ENCODE measurements at places on chromosomes 4 and X. TPM values are rescaled to one million over a fixed set of nuclear protein-coding genes. Genes with fewer than 3 reads are reported as not detected.
A peak's percentile ranks its signal among the peaks of the same experiment; 100 is the strongest.

GRCh38 chrX:116339407-116339806 lies 97.0 kb upstream of the SLC6A14 start:
- H3K36me3 ChIP-seq, result no peaks in the 10 kb centered on the region
- no peak overlapping the region for H3K4me3 ChIP-seq
- H3K27me3 ChIP-seq, result no peaks in the 10 kb centered on the region
- no peak for DNase-seq
- H3K27ac ChIP-seq, result no peak overlapping the region

- H3K36me3 ChIP-seq, result no peaks in the 10 kb centered on the region
- no peak overlapping the region for H3K27ac ChIP-seq
- H3K4me1 ChIP-seq, result no peaks in the 10 kb centered on the region
- H3K4me3 ChIP-seq, result no peak overlapping the region
These were observed 473.1 kb upstream of the ATOH1 start for GRCh38 chr4:93355411-93355810.

DNA sequence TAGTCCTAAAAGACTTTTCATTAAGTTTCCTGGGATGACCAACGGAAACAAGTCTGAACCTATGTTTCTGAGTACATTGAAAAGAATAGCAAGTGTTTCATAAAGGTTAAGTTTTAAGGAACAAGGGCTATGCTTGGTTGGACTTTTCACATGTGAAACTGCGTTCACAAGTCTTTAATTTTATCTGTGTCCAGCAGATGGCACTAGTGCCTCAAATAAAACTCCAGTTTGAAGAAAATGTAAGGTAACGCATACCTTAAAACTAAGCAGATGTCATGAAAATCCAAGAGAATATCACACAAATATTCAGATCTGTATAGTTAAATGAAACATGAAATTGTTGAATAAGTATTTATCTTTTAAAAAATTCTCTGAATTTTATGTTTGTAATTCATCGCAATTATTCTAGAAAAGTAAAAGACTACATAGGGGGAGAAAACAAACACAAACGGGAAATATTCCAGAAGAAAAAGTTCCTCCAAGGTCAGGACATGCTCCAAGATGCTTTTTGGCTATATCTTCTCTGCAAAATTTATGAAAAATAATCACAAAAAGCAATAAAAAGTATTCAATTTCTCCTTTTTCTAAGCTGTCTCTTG lies 89.6 kb upstream of the MAD2L1 start:
- no peak overlapping the region for H3K27ac ChIP-seq
- H3K4me1 ChIP-seq, result no peaks in the 10 kb centered on the region
- no peaks in the 10 kb centered on the region for H3K27me3 ChIP-seq
- no peaks in the 10 kb centered on the region for H3K36me3 ChIP-seq
- no peak overlapping the region for H3K4me3 ChIP-seq
- DNase-seq, result peak; percentile 12

- no peak for DNase-seq
- H3K4me3 ChIP-seq, result no peak overlapping the region
- no peak overlapping the region for H3K27ac ChIP-seq
- no peaks in the 10 kb centered on the region for H3K27me3 ChIP-seq
- H3K4me1 ChIP-seq, result no peaks in the 10 kb centered on the region
These were observed 12.7 kb upstream of the GCNA start for GRCh38 chrX:71565474-71566041.

DNA sequence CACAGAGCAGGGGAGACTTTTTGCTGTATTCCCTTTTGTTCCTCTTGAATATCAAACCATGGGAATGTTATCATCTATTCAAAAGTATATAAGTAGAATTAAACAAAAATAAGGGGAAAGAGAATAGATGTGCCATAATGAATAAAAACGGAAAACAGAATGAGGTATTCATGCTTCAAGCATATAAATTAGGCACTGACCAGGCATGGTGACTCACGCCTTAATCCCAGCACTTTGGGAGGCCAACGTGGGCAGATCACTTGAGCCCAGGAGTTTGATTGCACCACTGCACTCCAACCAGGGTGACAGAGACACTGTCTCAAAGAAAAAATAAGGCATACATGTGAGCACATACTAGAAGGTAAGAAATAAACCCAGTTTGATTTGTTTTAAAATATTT lies 16.3 kb upstream of the NEUROG2 start:
- H3K4me3 ChIP-seq, result no peak overlapping the region
- H3K27me3 ChIP-seq, result no peaks in the 10 kb centered on the region
- H3K27ac ChIP-seq, result no peak overlapping the region
- no peaks in the 10 kb centered on the region for H3K4me1 ChIP-seq
- no peaks in the 10 kb centered on the region for H3K36me3 ChIP-seq

GRCh38 chrX:19750028-19750782 lies 137.2 kb downstream of the SH3KBP1 start:
- DNase-seq, result no peak
- H3K27me3 ChIP-seq, result no peaks in the 10 kb centered on the region
- no peaks in the 10 kb centered on the region for H3K36me3 ChIP-seq
- H3K4me1 ChIP-seq, result no peaks in the 10 kb centered on the region

- H3K27me3 ChIP-seq, result no peaks in the 10 kb centered on the region
- H3K4me1 ChIP-seq, result no peaks in the 10 kb centered on the region
- no peak overlapping the region for H3K27ac ChIP-seq
- H3K36me3 ChIP-seq, result no peaks in the 10 kb centered on the region
These were observed 494.6 kb upstream of the FAM241A start for GRCh38 chr4:111650674-111651086.

- H3K36me3 ChIP-seq, result no peaks in the 10 kb centered on the region
- H3K4me1 ChIP-seq, result no peaks in the 10 kb centered on the region
- no peak overlapping the region for H3K27ac ChIP-seq
- H3K4me3 ChIP-seq, result no peak overlapping the region
- H3K27me3 ChIP-seq, result no peaks in the 10 kb centered on the region
These were observed 9.3 kb downstream of the SEPTIN11 start for GRCh38 chr4:76958891-76959290.

GRCh38 chr4:114603497-114603896 lies 4.9 kb downstream of the UGT8 start:
- H3K4me3 ChIP-seq, result no peak overlapping the region
- H3K27me3 ChIP-seq, result no peaks in the 10 kb centered on the region
- H3K27ac ChIP-seq, result no peak overlapping the region
- DNase-seq, result no peak
- no peaks in the 10 kb centered on the region for H3K36me3 ChIP-seq
- no peaks in the 10 kb centered on the region for H3K4me1 ChIP-seq

Gene SERTM2
- total RNA-seq, result not detected

Gene IL13RA2
- not detected for total RNA-seq

All from PC-9 (cell line).